ENCODE measurements at places on chromosomes 3 and 15.

GRCh38 chr3:162684260-162684659 lies 1187.7 kb downstream of the OTOL1 start:
- no peak for DNase-seq

DNA sequence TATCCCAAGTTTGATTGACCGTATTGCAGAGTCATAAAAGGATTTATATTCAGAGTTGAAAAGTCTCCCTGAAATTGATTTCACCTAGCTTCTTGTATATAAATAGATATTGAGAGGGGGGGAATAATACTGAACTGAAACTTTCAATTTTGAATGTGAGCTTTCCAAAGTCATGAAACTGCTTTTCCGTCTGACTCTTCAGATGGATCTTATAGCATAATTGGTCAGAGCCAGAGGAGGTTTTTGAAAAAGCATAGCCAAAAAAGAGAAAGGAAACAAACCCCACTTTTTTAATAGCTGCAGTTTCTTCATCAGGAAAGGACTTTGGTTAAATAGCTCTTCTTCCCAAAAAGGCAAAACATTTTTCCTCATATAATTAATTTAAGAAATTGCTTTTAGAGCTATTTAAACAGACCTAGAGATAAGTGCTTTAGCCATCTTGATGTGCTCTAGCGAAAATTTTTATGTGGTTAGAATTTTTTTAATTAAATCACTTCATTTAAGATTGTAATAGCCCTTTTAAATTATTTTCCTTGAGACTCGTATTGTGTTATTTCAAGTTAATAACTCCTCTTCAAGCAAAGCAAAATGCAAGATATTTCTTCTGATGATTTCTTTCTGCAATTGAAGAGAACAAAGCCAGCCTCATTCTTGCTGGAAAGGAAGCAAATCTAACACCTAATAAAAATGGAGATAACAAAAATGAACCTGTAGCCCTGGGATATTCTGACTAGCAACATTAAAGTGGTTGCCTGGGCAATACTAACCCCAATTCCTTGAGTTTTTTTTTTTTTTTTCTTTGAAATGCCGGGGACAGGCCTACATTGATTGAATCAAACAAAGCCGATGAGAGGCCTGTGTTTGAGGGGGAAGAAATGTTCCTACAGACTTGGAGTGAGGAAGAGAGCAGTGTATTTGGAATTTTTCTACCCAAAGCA lies 173.6 kb downstream of the PTPRG start:
- DNase-seq: no peak

GRCh38 chr3:171644681-171645080 lies 165.6 kb downstream of the PLD1 start:
- DNase-seq: no peak

- no peak for DNase-seq
Measured at GRCh38 chr3:115401298-115401697, 222.0 kb upstream of the GAP43 start.

DNA sequence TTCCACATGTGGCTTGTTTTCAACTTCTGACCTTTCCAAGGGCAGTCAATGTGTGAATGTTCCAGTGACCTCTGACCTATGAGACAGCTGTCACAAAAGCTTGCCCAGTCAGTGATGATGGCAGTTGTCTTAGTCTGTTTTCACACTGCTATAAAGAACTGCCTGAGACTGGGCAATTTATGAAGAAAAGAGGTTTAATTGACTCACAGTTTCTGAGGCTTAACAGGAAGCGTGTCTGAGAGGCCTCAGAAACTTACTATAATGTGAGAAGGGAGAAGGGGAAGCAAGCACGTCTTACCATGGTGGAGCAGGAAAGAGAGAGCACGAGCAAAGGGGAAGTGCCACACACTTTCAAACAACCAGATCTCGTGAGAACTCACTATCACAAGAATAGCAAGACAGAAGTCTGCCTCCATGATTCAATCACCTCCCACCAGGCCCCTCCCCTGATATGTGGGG lies 95.6 kb downstream of the ECT2 start:
- DNase-seq: no peak

DNA sequence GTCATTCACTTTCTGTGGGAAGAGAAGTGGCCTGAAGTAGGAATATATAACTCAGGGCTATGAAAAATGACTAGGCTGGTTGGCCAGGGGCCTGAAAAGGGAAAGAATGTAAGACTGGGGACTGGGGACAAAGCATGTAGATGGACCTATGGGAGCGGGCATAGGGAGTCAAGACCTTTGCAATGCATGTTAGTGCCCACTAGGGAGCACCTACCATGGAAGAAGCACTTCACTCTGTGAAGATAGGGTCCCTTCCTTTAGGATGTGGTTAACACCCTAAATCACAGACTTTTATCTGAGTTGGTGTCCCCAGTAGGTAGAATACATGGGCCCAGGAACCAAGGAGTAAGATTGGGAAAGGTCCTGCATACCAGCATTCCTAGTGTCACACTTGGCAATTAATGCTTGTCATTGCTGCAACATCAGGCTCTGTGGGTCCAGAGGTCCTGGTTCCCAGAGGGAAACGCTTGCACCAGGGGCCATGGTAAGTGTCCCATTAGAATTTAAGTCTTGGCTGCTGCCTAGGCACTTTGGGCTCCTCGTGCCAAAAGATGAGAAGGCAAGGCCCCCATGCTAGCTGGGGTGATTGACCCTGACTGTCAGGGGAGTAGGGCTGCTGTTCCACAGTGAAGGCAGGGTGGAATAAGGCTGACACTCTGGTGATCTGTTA lies 79.6 kb downstream of the CRYGS start:
- no peak for DNase-seq

GRCh38 chr3:68090571-68090970 lies 436.2 kb upstream of the SUCLG2 start:
- DNase-seq: no peak

GRCh38 chr3:131396170-131396569 lies 14.6 kb downstream of the NUDT16 start:
- DNase-seq: no peak

- no peak for DNase-seq
Measured at GRCh38 chr3:9196020-9196419, 53.4 kb downstream of the SRGAP3 start.

DNA sequence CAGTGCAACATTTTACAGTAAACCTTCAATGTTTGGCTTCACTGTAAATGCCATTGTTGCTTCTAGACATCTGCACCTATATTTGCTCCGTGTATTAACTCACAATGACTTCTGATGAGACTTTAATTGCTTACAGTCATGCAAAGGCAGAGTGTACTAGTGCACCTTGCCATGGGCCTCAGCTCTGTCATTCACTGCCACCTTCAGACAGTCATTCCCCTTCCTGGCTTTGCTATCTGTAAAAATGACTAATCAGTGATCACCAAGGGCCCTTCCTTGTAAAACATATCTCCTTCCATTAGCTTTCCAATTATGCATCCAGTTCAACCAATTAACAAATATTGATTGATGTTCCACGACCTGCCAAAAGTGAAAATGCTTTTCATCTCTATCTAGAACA lies 120.3 kb downstream of the ARRDC4 start:
- DNase-seq: no peak

DNA sequence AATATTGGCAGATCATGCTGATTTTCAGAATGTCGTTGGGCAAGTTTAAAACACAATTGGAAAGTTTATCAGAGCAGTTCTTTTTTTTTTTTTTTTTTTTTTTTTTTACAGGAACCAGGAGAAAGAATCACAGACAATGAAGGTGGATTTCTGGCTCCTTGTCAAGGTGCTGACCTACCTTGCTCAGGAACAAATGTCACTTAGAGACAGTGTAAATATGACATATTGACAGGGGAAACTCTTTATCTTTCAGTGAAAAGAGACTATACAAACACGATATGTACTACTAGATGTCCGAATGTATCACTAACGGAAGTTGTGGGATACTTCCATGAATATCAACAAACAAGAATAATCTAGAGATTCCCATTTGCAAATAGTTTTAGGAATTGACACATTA lies 237.3 kb downstream of the FMN1 start:
- DNase-seq: no peak

DNA sequence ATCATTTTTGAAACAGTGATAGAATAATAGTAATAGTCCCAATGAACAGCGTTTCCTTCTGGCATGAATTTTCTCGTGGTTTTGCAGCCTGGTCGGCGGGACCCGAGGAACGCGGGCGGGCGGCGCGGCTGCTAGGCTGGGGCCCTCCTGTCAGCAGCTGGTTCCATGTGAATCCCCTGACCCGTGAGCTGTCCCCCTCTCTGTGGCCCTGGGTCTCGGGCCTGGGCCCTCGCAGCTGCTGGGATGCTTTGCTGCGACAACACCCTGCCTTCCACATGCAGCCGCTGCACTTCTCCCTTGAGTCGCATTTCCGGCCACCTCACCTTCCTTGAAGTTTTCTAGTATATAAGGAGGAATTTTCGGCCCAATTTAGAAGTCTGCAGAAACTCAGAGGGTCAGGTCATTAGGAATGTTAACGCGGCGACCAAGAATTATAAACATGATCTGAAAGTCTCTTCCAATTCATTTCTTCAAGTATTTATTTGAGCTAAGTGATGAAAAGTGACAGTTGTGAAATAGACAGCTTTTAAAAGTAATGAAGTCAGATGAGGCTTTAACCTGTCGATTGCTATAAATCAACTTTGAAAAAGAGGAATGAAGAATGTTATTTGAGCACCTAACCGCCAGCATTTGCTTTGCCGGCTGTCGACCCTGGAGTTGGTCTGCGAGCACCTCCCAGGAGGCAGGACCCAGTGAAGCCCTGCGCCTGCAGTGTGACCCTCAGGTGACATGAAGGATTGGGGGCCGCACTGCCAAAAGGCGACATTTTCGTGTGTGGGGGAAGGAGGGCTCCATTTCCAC lies 27.7 kb downstream of the NR2F2 start:
- no peak for DNase-seq

- DNase-seq: no peak
Measured at GRCh38 chr3:172846706-172847105, 96.2 kb downstream of the ECT2 start.

DNA sequence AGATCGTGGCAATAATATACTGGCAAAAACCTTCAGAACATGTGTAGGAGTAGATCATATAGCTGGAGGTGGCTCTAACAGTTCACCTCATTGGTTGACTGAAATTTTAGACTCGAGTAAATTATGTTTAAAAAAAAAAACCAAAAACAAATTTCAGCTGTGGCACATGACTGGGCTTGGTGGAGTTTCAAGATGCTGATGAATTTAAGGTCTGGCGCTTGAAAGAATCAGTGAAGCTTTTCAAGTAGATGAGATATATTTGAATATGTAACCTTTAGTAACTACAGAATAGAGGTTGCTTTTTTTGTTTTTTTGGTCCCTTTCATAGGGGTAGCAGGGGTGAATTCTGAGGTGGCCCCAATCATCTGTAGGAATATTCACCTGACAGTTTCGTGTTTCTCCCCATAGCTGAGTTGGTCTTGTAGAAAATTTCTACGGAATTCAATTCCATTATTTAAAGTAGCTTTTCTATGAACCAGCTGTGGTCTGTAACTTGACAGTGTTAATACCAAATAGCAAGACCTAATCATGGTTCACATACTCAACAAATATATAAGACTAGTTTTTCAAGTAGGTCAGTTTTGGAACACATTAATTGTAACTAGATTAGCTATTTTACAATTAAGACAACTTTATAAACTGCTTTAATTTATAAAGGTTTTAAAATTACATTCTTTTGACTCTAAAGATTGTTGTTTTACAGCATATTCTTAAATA lies 65.6 kb downstream of the MAP4 start:
- DNase-seq: no peak

GRCh38 chr15:51390966-51391422 lies 49.5 kb downstream of the GLDN start:
- DNase-seq: no peak

- DNase-seq: no peak
Measured at GRCh38 chr3:100880072-100880471, 113.1 kb downstream of the ABI3BP start.

DNA sequence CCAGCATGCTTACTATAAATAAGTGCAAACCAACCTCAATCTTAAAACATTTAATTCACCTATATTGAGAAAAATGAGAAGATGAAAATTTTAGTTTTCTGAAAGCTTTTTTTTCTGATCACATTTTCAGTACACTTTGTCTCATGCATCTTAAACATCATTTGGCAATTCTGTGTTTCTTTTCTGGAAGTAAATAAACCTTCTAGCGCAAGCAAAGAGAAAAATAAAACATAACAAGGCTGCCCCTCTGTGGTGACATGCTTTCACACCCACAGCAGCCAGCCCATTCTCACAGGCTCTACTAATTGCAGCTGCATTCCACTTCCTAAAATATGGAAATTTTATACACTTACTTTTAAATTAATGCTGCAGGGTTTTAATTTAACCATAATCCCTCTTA lies 90.1 kb downstream of the NEK10 start:
- DNase-seq: no peak

DNA sequence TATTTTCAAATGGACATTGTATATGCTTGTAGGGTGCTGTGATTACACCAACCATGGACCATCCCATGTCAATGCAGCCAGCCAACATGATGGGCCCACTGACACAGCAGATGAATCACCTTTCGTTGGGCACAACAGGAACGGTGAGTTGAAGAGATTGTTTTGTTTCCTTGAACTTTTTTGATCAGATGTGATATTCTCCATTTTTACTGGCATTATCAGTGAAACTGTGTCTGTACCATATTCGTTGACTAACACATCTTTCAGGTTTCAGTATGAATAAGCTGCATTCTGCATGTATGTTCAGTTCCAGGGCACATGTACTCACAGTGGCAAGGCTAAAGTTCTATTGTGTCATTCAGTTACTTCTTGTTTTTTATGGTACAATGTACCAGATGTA lies 655.2 kb downstream of the RBMS3 start:
- DNase-seq: no peak

- no peak for DNase-seq
Measured at GRCh38 chr3:99674086-99674789, 35.8 kb downstream of the COL8A1 start.

GRCh38 chr15:65044724-65045481 lies at the start of gene SLC51B:
TSS of gene SLC51B (plus strand) at chr15:65045387. CDS start at chr15:65050005, 4,618 bp downstream.
- DNase-seq: no peak

DNA sequence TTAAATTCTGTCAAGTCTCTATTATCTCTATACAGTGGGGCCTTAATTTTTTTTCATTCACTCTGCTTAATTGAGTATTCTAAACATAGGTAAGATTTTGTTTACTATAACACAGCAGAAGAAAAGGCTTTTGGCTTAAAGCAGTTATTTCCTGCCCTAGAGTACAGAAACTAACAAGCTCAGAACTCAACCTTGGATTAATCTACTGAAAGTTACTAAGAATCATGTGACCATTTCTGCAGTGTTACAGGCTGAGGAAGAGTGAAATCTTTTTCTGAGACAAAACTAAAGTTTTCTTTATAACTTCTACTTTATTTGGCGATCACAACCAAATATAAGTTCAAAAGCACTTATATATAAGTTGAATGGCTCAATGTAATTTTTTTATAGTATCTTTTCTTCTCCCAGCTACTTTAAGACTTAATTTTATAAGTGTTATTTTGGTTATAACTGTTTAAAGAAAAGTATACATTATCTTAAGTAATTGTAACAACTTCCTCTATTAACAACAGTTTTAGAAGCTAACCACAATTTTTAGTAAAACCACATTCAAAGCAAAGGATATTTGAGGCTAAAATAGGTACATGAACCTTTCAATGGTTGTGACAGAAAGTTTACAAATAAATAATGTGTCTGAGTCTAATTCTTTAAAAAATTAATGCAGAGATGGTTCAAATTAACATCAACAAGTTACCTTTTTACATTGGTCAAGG lies 240.6 kb upstream of the NAALADL2 start:
- DNase-seq: no peak

GRCh38 chr15:69557020-69557706 lies 104.5 kb downstream of the RPLP1 start:
- no peak for DNase-seq

All from stimulated activated CD8-positive, alpha-beta memory T cell treated with anti-CD3 and anti-CD28 coated beads, Interleukin-7, amount 100 ng/mL, for 1 hour (primary cell).